ENCODE measurements at places on chromosomes 6 and 20.

DNA sequence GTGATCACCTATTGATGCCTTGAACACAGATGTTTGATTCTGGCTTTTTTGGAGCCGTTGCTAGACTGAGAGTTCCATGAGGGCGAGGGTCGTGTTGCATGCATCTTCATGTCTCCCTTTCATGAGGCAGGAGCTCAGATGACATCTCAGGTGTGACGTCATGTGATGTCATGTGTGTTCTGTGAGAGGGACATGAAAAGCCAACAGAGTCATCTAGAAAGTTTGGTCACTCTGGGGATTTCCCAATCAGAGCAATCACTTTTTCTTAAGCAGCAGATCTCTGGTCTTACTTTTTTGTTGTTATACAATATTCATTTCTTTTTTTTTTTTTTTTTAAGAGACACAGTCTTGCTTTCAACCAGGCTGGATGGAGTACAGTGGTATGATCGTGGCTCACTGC is 411.8 kb downstream of the PREX1 start:
- no peak for DNase-seq

GRCh38 chr6:1525364-1526038 is 84.2 kb upstream of the FOXC1 start:
- no peak for DNase-seq

- no peak for DNase-seq
Measured at GRCh38 chr20:19964289-19965265, 52.6 kb upstream of the NAA20 start.

GRCh38 chr20:23585808-23586734 is 17.8 kb upstream of the CST9L start:
- DNase-seq = no peak

DNA sequence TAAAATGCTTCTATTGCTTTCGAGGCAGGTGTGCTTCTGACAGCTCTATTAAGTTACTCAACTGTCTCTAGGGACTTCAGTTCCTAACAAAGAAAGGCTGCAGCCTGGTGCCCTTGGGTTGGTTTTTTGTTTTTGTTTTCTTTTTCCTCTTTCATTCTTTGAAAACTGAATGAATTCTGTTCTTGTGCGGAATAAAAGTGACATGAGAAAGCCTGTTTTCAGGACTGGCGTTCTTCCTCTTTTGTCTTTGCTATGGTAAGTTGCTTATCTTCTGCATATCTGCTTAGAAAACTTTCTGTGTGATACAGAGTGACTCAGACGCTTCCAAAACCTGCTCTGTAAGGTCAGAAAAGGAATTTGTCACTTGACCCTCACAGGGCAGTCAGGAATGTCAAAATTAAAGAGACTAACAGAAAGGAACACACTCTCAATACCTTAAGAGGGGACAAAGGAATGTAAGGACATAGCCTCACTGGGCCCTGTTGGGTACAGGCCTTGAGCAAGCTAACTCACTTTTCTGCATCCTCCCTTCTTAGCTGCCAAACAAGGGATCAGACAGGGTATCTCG is 56.2 kb upstream of the NHSL1 start:
- DNase-seq = no peak

DNA sequence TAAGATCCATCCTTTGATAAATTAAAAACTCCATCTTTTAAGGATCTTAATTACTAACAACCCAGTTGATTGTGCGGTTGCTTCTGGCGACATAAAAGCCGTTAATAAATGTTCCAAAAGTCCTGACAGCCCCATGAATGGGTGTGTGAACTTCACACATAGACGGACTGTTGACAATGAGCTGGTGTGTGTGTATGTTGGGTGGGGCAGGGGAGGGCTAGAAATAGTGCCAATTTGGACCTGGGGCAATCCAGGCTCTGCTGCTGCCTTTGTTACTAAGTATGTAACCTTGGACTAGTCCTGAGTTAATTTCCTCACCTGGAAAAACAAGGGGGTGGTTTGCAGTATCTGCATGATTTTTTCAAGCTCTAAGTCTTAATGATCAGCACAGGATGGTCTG is 4.2 kb downstream of the MAS1 start:
- no peak for DNase-seq

DNA sequence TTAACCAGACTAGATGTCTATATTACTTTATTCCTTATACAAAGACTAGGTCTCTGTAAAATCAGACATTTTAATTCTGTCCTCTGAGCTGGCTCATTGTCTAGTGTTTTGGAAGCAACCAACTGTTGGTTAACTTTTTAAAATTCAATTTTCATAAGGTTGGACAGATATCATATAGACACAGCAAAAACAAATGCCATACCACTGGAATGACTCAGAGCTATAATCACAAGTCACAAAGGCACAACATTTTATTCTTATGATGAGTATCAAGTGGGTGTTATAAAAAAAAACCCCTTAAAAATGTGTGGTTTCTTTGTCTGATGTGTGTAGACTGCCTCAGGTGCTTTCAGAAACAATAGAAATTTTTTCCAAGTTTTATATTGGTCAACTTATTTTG is 296.2 kb upstream of the MARCKS start:
- DNase-seq = no peak

GRCh38 chr6:135922746-135923145 is 71.2 kb downstream of the PDE7B start:
- DNase-seq = no peak

DNA sequence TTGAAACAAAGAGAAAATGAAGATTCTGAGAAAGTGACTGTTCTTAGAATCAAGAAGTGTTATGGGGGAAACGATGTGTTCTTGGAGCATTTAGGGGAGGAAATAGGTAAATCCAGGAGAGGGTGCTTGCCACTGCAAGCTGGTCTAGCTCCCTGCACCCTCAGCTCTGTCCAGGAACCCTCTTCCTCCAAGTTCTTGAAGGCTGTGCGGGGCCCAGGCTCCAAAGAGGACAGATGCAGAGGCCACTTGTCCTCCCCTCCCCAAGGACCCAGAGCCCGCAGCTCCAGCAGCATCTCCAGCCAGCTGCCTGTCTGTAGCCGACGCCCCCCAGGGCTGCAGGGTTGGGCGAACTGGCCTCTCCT is 87.9 kb downstream of the CDC5L start:
- DNase-seq = no peak

DNA sequence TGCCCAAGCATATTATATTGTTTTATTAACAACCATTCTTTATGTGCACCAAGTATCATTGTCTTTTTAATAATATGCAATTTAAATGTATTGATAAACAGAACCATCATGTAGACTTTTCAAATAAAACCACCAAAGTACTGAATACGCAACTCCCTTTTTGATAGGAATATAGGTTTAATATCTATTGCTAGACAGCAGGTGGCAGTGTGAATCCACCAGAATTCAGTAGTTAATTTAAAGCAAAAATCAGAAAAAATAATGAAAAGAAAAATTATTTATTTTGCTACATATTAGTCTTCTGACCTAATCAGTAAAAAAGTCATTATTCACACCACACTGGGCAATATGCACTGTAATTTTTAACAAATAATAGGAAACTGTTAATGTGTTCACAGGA is 143.7 kb downstream of the KLHL32 start:
- DNase-seq = no peak

- no peak for DNase-seq
Measured at GRCh38 chr6:28357036-28357435, 7.3 kb downstream of the ZKSCAN3 start.

- no peak for DNase-seq
Measured at GRCh38 chr6:146169872-146170271, 141.0 kb downstream of the GRM1 start.

DNA sequence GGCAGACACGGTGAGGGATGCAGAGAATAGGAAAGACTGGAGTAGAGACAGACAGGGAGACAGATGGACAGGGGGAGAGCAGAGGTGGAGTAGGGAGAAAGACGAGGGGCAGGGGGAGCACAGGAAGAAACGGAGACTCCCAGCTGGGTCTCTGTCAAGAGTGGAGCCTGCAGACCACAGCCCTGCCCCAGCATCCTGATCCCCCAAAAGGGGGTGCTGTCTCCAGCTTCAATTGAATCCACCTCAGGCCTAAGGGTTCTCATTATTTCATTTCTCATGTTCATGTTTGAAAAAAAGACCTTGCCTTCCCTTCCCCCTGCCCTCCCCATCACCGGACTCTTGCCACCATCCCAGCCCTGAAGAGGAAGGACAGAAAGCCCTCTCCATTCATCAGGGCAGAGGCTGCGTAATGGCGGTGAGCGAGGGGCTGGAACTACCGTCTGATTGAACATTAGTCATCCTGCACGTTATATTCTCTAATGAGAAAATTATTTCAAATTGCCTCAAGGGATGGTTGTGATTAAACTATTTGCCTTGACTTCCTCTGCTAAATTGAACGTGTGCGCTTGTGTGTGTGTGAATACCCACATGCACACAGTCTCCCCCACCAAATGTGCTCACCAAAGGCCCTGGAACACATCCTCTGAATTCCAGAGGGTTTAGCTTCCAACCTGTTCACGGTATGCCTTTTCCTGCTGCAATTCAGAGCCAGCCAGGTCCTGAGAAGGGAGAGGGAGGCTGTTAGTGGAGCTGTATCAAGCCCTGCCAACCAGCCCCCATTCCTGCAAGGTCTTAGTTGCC is 98.3 kb downstream of the CDC5L start:
- DNase-seq = no peak

DNA sequence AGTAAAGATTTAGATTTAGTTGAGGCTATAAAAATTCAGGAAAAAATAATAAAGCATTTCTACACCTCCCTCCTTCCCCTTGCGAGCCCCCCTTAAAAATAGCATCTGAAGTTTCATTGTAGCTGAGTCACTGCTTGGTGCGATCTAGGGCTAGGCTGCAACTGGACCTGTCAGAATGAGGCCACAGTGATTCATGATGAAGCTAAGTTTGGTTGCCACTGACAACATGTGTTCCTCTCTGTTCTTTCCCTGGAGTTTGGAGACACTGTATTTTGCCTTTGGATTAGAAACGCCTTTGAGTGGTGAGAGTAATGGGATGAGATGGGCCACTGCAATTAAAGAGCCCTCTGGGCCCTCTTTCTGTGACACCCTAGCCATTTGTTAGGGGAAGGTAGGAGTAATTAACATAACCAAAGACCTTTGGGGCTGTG is 334.1 kb downstream of the NRN1 start:
- DNase-seq = no peak

DNA sequence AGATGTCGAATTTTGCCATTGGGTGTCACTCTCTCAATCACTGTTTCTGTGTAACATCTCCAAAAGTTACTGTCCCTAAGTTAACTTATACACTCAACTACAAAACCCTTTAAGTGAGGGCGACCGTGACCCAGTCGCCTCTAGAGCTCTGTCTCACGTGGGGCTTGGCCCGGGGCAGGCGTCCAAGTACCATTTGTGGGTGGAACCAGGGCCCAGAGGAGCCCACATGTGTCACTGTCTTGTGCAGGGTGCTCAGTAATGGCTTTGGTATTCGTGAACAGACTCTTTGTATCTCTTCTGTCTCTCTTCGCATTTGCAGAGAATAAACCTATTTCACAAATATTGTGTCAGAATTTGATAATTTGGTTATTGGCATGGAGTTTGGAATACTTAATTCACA is 109.9 kb upstream of the THBS2 start:
- DNase-seq = no peak

DNA sequence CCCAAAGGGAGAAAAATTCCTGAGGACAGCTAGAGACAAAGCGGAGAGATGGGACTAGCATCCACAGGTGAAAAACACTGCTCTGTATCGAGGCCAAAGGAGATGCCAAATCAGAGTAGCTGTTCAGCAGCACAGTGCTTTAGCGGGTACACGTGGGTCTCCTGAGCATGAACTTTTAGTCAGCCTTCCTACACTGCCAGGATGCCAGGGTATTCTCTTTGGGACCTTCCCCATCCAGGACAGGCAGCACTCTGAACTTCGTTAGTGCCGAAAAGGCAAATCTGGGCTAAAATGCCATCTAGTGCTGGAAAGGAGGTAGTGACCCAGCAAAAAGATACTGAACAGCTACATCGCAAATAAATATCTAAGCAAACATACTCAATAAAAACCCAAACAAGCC is 64.9 kb downstream of the C6orf58 start:
- DNase-seq = no peak

- DNase-seq = no peak
Measured at GRCh38 chr6:69294407-69294806, 502.4 kb downstream of the LMBRD1 start.

DNA sequence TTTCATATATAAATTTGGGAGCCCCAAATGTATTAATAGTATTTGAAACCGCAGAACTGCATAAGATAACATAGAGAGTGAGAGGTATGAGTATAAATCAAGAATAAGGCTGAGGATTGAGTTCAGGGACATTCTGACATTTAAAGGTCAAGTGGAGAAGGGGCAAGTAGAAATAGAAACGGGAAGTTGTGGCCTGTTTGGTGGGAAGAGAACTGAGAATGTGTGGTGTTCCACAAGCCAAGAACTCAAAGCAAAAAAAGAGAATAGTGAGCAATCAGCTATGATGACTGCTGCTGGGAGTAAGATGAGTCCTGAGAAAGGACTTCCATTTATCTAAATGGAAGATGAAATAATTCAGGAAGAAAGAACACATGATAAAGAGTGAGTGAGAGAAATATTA is 418.4 kb downstream of the CD109 start:
- DNase-seq = no peak

GRCh38 chr6:75863001-75863400 is 114.0 kb downstream of the MYO6 start:
- DNase-seq = no peak

GRCh38 chr6:108699290-108700041 is 138.7 kb downstream of the FOXO3 start:
- DNase-seq = no peak

GRCh38 chr6:47967843-47968242 is 143.2 kb downstream of the PTCHD4 start:
- no peak for DNase-seq

- DNase-seq = no peak
Measured at GRCh38 chr20:59559024-59559817, 45.1 kb upstream of the PHACTR3 start.

DNA sequence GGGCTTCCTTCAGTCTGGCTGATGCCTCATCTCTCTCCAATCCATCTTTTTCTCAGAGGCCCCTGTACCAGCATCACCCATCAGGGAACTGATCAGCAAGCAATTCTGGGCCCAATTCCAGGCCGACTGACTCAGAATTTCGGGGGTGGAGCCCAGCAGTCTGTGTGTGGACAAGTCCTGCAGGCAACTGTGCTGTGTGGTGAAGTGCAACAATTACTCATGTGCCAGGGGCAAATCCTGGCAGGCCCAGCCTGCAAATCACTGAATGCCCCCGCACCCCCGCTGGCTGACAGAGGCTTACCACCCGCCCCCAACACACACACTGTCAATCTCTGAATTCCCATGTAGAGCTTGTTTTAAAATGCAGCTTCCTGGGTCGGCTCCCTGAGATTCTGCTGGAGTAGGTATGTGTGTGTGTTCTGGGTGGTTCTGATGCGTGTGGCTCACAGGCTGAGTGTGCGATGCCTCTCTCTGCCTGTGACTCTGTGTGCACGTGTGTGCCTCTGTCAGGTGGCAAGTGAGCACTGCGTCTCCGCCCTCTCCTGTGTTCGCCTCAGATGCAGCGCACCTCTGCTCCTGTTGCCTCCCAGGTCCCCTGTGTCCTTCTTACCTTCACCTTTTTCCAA is 45.4 kb downstream of the SSR1 start:
- no peak for DNase-seq
